ENCODE measurements at places on chromosomes 7 and 10.

- DNase-seq = no peak
These were observed 163.6 kb upstream of the PTN start for GRCh38 chr7:137507096-137507495.

DNA sequence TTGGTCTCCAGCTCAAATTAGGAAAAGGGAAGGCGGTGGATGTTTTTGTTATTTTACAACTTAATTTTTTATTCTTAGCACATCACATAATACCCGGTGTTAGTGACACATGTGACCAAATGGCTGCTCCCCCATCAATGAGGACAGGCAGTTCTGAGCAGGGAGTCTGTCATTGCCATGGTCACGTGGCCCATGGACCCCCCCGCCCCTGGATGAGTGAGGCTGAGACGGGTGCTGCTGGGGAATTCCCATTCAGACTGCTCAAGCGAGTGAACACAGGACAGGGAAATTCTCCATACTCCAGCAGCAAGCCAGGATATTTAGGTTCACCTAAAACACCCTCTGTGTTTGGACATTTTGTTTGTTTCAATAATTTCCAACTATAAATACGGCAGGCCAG lies 34.7 kb upstream of the SLC35B4 start:
- DNase-seq = no peak

DNA sequence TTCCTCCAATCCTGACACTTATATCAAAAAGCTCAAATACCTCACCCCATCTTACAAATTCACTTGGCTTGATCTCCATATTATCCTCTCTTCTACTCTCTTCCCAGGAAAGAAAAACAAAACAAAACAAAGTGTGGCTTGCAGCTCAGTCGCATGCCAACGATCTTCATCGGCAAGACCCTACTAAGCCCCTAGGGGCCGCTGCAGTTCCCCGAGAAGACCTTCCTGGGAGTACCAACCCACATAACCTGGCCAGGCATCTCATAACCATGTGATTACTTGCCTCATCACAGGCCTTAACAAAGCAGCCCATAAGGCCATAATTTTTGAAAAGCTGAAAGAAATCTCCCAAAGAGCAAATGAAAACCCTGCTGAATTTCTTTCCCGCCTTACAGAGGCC lies 103.7 kb downstream of the ZNF92 start:
- no peak for DNase-seq

DNA sequence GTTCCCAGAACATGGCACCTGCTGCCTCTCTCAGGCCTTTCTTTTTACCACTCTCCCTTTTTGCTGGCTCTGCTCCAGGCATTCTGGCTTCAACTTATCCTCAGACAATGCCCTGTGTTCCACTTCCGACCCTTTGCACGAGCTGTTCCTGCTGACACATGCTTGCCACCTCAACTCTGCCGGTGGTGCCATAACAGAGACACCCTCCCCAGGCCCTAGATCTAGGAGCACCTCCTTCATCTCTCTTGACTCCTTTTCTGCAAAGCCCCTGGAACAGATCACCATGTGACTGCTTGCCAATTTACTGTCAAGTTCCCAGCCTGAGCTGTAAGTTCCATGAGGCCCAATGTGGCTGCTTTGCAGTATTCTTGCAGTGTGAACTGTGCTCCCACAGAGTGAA lies 256.0 kb upstream of the MKI67 start:
- DNase-seq = no peak

DNA sequence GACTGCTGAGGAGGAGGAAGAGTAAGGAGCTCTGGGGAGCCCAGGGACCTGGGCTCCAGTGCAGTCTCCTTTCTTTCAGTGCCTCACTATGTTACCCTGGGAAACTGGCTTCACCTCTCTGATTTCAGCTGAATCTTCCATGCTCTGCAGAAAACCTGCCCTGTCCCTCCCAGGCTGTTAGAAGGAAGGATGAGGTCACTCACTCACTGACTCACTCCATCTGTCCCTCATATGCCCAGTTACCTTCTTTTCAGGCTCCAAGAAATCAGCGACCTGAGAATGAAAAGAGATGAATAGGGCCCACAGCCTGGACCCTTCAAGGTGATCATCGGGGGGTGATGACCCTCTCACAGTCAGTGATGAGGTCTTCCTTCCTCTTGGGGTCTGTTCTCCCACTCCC lies 481 bp downstream of the SFTPA2 start:
- DNase-seq = no peak

GRCh38 chr7:6167587-6168476 lies 104.6 kb downstream of the CYTH3 start:
- DNase-seq = no peak

GRCh38 chr7:5636446-5636835 lies 145.0 kb downstream of the RNF216 start:
- peak; percentile 27 for DNase-seq

GRCh38 chr10:129525401-129525801 lies 58.4 kb downstream of the MGMT start:
- DNase-seq = peak; percentile 63

GRCh38 chr10:99917963-99918825 lies 91.6 kb downstream of the DNMBP start:
- DNase-seq = peak; percentile 46

DNA sequence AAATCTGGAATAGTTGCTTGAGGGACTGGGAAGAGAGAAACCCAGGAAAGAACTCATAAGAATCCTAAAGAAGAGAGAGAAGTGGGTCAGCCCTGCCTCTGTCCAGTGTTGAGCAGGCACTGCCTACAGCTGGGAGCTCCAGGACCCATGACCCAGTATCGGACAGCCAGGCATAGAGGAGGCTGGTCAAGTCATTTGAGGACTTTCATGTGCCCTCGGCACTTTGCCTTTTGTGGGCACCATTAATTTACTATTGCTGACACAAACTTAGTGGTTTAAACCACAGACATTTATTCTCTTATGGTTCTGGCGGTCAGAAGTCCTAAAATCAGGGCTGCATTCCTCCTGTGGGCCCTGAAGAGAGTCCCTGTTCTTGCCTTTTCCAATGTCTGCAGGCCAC lies 60.3 kb downstream of the CPXM2 start:
- no peak for DNase-seq

DNA sequence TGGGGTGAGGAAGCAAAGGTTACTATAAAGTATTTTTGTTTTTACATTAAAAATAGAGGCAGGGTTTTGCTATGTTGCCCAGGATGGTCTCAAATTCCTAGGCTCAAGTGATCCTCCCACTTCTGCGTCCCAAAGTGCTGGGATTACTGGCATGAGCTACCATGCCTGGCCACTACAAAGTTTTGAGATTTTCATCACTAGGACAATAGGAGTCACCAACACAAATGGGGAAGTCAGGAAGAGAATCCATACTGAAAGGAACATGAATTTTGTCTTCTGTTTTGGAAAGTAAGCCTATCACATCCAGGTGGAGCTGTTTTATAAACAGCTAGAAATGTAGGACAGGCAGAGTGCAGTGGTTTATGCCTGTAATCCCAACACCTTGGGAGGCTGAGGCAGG lies 20.0 kb upstream of the CAPZA2 start:
- no peak for DNase-seq

DNA sequence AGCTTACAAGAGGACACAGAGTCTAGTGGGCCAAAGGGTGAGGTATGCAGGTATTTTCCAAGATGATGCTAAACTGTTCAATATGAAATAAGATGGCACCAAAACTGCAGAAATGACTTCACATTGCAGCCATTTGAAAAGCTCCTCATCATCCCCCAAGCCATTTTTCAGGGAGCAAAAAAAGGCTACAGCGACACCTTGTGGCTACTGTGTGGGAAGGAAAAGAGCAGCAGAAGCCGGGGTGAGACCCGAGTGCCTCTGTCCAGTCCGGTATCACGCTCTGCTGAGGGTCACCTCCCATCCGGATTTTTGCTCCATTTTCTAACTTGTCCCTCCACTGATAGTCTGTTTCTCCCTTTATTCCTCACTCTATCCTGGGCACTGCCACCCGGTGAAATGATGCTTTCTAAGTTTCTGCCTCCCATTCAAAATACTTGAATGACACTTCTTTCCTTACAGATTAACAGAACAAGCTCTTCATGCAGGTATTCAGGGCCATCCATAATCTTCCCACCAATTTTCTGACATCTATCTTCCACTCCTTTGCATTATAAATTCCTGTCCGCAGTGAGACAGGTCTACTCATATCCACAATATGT lies 220.2 kb downstream of the DGKI start:
- peak; percentile 61 for DNase-seq

GRCh38 chr10:115975506-115975905 lies 297.5 kb downstream of the GFRA1 start:
- DNase-seq = no peak

DNA sequence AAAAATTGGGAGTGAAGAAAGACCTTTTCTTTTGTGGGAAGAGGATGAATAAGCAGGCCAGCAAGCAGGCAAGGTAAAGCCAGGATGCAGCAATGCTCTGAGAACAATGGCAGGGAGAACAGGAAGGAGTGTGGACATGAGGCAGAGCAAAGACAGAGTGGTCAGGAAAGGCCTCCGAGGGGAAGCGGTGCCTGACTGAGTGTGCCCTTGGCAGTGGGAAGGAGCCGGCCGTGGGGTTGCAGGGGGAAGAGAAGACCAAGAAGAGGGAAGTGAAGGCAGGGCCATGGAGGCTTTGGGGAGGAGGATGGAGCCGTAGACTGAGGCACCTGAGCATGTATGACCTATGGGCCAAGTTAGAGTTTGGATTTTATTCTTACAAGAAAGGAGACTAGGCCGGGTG lies 21.9 kb upstream of the ZNF212 start:
- DNase-seq = no peak

Measured in fibroblast of skin of scalp (primary cell).